Stimulated activated CD4-positive, alpha-beta T cell treated with anti-CD3 and anti-CD28 coated beads, Interleukin-15, amount 100 ng/mL, for 48 hours (primary cell): ENCODE measurements at places on chromosomes 16 and 17.

- no peak for DNase-seq
These were observed 234.3 kb downstream of the IRX3 start for GRCh38 chr16:54052271-54052670.

DNA sequence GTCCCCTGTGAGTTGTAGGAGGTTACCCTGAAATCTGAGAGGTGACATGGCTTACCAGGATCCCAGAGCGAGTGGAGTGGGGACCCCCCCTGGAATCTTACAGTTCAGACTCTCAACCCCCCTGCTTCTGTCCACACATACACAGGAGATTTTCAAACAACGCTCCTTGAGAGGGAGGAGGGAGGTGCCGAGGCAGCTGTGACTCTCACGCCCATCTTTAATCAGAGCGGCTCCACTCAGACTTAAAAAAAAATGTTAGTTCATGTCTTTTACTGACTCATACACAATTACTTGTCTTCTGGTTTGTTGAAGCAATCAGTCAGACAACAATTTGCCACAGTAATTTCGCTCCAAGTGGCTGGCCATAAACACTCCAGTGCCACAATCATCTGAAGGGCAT, 15.4 kb upstream of the TMEM220 start:
- DNase-seq, result no peak

DNA sequence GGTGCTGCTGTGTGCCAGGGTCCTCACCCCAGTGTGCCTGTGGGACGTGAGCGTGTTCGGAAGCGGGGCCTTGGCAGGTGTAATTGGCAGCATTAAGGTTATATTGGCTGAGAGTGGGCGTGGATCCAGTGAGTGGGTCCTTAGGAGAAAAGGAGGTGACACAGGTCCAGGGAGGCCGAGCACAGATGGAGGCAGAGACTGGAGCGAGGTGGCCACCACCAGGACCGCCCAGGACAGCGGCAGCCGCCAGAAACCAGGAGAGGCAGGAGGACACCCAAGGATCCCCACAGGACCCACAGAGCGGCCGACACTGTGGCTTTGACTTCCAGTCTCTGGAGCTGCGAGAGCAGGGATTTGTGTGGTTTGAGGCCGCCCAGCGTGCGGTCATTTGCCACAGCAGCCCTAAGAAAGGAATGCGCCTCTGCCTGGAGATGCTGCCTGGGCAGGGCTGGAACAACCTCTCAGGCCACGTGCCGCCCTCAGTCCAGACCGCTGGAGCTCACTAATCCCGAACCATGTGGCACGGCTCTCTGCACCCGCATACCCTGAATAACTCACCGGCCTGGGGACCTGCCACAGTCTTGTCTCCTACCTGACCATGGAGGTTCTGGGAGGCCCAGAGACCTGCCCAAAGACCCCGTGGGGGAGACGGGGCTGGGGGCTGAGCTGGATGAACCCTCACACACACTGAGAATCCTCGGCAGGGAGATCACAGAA, 45.4 kb downstream of the SOX8 start:
- DNase-seq, result no peak

GRCh38 chr16:8168016-8168415, 422.3 kb downstream of the TMEM114 start:
- DNase-seq, result no peak

- DNase-seq, result no peak
These were observed 248.6 kb upstream of the MAF start for GRCh38 chr16:79849119-79849518.

- DNase-seq, result no peak
These were observed 13.6 kb downstream of the USP36 start for GRCh38 chr17:78826836-78827509.

DNA sequence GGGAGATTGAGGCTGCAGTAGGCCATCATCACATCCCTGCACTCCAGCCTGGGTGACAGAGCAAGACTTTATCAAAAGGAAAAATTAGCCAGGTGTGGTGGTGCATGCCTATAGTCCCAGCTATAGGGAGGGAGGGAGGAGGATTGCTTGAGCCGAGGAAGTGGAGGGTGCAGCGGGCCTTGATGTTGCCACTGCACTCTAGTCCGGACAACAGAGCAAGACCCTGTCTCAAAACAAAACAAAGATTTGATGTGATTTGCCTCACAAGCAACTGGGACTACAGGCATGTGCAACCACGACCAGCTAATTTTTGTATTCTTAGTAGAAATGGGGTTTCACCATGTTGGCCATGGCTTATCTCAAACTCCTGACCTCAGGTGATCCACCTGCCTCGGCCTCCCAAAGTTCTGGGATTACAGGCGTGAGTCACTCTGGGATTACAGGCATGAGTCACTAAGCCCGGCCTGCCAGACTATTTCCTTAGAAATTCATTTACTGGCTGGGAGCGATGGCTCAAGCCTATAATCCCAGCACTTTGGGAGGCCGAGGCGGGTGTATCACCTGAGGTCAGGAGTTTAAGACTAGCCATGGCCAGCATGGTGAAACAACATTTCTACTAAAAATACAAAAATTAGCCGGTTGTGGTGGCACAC, 11.5 kb downstream of the UBE2G1 start:
- DNase-seq, result no peak

DNA sequence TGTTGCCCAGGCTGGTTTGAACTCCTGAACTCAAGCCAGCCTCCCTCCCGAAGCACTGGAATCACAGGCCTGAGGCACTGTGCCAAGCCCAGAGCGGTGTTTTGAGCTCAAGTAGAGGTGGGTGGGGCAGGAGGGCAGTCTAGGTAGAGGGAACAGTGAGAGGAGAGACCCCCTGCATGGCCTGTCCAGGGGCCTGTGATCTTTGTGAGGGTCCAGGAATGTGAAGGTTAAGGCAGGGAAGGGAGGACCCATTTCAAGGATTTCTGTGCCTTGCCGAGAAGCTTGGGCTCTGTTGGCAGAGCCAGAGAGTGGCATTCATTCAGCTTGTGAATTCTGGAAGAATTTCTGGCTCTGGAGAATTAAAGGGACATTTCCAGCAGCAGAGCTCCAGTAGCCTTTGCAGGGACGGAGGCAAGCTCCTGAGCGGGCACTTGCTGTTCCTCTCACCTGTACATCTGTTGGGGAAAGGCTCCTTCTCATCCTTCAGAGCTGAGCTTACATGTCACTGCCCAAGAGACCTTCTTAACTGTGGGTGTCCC, 2.7 kb downstream of the WWOX start:
- DNase-seq, result no peak

- DNase-seq, result no peak
These were observed 73.1 kb upstream of the CDC42EP4 start for GRCh38 chr17:73384926-73385325.

- no peak for DNase-seq
These were observed 8.8 kb downstream of the XYLT2 start for GRCh38 chr17:50354776-50355175.

- DNase-seq, result no peak
These were observed 58.9 kb downstream of the CDH11 start for GRCh38 chr16:65062736-65063583.

GRCh38 chr16:83847371-83848225, 39.8 kb downstream of the HSBP1 start:
- DNase-seq, result no peak

DNA sequence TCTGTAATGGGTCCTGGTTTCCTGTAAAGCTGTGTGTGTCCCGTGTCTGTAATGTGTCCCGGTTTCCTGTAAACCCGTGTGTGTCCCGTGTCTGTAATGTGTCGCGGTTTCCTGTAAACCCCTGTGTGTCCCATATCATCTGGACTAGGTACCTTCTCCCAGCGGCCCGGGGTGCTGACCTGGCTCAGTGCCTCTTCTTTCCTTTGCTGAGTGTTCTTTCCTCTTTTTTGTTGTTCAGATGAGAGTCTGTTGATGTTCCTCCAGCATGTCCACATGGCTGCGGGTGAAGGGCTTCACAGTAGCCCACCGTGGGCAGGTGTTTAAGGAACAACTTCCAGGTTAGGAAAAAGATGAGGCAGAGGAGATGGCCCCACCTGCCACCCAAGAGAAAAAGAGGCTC, 46.6 kb upstream of the GNG13 start:
- DNase-seq, result no peak

DNA sequence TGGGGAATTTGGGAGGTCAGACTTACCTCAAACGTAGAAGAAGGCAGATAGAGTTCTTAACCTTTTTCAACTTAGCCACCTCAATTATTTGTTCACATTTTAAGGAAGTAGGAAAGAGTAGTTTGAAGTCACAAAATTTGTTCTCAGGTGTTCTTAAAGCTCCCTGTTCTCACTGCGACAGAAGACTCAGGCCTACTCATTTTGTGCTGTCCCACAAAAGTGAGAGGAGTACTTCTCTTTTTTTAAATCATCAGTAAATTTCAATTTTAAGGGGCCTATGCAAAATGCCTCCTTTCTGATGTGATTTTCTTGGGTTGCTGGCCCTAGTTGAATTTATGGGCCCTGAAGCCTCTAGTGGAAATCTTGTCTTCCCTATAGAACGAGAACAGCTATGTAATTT, 133.4 kb downstream of the MAP2K6 start:
- DNase-seq, result no peak

DNA sequence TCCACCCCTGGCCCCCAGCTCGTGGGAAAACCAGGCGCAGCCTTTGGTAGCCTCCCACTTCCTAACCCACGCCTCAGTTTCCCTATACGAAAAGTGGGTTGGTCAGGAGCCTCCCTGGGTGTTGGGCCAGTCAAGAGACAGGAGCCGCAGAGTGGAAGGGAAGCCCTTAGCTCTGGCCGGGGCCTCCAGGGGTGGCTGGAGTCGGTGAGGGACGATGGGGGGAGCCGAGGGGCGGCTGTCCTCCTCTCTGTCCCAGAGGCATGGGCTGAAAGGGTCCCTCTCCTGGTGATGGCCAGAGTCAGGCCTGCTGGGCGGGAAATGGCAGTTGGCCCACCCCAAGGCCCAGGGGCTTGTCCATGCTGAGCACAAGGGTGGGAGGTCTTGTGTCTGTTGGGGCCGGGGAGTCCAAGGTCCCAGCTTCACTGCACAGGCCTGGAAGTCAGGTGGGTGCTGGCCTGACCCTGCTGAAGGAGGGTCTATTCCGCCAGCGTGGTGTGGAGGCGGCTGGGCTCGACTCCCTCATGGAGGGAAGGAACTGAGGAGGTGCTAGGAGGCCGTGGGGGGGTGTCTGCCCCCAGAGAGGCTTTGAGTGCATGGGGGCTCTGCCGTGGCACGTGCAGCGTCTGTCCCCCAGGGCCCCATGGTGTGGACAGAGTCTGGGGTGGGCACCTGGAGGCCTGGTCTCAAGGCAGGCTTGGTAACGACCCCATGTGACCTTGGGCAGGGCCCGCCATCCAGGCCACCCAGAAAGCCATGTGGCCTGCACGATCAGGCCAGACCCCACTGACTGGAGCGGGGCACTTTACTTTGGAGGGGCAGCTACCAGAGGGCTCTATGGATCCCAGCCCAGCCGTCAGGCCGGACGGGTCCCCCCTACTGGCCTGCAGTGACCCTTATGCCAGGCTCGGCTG, 1.1 kb downstream of the SLC16A3 start:
- DNase-seq, result no peak

DNA sequence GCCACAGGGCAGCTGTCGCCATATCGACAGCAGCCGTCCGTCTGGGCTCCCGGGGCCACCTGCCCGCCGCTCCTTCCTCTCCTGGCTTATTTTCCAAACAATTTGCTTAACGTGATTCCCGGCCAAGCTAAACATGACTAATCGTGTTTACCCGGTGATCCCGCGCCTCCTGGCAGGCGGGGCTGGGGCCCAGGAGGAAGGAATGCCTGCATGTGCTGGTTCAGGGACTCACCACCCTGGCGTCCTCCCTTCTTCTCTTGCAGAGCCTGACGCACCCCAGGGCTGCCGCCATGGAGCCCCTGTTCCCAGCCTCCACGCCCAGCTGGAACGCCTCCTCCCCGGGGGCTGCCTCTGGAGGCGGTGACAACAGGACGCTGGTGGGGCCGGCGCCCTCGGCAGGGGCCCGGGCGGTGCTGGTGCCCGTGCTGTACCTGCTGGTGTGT, 6.1 kb downstream of the SSTR5 start:
- DNase-seq, result no peak

- no peak for DNase-seq
These were observed 448.4 kb upstream of the CDH11 start for GRCh38 chr16:65570261-65570660.

- DNase-seq, result no peak
These were observed 156.4 kb downstream of the HS3ST2 start for GRCh38 chr16:22970209-22970865.

- no peak for DNase-seq
These were observed 228.9 kb upstream of the FOXF1 start for GRCh38 chr16:86281421-86281820.

- no peak for DNase-seq
These were observed 17.3 kb downstream of the CA5A start for GRCh38 chr16:87918866-87919680.

- DNase-seq, result no peak
These were observed 42.1 kb upstream of the BHLHA9 start for GRCh38 chr17:1227917-1228780.

DNA sequence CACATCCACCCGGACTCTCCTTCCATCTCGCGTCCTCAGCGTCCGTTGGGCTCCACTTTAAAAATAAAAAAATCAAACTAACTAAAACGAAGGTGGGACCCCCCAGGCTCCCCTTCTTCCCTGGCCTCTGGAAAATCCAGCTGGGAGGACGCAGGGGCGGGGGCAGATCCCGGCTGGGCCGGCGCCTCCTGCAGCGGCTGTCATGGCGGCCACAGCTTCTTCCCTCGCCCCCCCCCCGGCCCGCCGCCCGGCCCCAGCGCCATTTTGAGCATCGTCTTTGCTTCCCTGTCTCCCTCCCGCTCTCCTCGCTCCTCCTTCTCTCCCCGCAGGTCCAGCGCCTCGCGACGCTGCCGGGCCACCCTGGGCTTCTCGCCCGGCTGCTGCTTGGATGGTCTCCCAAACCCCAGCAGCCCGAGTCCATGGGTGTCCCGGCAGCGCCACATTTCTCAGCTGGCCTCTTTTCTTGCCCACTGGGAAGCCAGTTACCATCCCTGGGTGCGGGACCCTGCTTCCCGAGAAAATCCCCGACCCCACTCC, 3.3 kb downstream of the HOXB2 start:
- DNase-seq, result no peak

DNA sequence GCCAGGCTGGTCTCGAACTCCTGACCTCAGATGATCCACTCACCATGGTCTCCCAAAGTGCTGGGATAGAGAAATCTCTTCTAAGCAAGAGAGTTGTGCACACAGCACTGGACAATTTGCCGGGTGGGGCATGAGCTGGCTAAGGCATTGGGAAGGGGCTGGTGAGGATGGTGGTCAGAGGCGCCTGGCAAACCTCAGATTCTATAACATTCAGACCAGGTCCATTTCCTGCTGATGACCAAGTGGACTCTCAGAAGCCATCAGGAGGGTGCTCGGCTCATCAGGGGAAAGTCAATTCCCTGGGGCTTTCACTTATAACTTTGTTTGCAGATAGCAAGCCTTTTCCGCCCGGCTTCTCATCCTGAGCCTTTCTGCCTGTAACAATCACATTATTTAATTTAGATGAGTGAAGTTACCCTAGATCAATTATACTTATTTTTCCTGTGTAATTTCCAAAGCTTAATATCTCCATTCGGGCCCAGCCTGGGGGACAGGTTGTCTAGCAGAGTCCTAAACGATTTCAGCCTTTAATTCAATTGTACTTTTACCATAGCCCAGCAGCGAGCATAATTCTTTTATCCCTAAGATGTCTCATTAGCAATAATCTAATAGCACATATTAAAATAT, 15.0 kb upstream of the SLC6A2 start:
- no peak for DNase-seq

GRCh38 chr17:72566671-72567484, 446.1 kb downstream of the SOX9 start:
- DNase-seq, result no peak
